MV-4-11 (cell line): ENCODE measurements at places on chromosomes 2 and 18.

- DNase-seq: no peak
These were observed 223.4 kb downstream of the TFCP2L1 start for GRCh38 chr2:121061633-121062032.

DNA sequence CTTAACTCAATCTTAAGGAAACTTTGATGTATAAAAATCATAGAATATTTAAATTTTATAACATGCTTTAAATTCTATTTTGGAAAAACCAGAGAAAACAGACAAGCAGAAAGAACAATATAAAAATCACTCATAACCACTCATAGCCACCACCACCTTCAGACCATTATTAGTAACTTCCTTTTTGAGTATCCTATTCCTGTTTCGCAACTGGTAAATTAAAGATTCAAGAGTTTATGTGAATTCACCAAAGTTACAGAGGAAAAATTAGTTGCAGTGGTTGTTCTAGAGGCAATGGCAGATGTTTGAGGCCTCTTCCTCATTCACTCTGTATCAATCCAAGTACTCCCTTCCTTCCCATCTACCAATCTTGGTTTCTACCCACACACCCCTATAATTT, 49.3 kb upstream of the PROKR1 start:
- DNase-seq: peak; percentile 45

DNA sequence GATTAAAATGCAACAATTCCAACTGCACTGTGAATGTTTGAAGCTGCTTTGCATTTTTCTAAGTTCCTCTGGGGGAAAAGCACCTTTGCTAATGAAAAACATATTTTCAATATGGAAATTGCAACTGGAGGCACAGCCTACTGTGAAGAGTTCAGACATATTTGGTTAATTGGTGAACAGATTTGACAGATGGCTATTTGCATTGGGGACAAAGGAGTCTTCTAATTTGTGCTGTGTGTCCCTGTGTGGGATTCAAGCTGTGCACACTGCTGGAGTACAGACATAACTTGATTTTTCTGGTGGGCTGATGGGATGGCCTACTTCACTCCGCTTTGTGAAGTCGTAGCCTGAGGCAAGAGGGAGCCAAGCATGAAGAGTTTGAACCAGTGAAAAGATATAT, 40.7 kb upstream of the ARHGAP25 start:
- DNase-seq: no peak

DNA sequence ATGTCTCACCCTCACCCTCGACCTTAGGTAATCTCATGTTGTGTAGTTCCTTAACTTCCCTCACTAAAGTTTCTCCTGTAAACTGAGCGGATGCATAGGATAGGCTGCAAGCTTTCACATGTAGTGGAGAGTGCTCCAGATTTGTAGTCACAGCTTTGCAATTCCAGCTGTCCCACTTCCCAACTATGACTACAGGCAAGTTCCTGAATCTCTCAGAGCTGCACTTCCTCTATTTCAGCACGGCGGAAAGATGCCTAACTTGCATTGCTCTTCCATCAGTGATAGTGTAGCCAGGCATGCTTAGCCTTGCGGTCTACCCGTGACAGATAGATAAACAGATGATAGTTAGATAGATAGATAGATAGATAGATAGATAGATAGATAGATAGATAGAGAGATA, 183.1 kb upstream of the CCDC68 start:
- peak; percentile 58 for DNase-seq

GRCh38 chr2:126244937-126245336, 411.0 kb upstream of the GYPC start:
- peak; percentile 11 for DNase-seq

DNA sequence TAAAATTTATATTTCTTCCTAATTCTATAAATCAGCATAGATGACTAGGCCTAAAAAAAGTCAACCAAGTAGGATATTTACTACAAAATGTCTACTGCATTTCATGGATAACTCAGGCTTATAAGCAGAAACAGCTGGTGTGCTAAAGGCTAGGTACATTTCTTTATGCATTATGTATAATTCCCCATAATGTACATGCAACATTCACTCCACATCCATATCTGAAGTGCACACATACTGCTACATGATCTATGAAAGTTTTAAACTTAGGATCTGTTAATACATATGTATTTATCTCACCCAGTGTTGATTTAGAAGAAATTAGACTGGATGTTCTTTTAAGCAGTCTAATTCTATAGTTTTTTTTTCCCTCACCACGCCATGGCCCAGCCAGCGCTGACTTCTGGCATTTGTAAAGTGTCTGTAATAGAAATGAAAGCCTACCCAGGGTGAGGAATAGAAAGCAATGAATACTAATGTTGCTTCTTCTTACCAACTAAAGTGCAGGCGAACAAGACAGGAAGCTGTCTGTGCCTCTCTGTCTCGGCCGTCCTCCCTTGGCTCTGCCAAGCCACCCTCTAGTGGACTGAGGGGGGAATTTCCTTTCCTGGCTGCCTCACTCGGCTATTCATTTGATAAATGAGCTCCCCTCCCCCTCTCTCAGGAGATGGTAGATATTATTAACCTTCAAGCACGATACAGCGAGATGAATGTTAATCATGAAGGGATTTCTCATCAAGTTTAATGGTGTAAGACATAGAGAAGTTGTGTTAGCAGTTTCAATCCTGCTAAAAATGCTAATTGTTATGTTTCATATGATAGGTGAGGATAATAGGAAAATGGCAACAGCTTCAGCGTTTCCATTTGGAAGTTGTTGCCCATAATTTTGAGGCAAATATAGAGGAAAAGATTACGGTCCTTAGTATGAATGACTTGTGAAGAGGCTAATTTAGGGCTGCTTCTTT, 384.5 kb downstream of the MTX2 start:
- peak; percentile 66 for DNase-seq

GRCh38 chr2:70083344-70084156, 3.7 kb upstream of the PCBP1 start:
- peak; percentile 78 for DNase-seq

GRCh38 chr2:128214866-128215460, 103.7 kb downstream of the HS6ST1 start:
- no peak for DNase-seq

DNA sequence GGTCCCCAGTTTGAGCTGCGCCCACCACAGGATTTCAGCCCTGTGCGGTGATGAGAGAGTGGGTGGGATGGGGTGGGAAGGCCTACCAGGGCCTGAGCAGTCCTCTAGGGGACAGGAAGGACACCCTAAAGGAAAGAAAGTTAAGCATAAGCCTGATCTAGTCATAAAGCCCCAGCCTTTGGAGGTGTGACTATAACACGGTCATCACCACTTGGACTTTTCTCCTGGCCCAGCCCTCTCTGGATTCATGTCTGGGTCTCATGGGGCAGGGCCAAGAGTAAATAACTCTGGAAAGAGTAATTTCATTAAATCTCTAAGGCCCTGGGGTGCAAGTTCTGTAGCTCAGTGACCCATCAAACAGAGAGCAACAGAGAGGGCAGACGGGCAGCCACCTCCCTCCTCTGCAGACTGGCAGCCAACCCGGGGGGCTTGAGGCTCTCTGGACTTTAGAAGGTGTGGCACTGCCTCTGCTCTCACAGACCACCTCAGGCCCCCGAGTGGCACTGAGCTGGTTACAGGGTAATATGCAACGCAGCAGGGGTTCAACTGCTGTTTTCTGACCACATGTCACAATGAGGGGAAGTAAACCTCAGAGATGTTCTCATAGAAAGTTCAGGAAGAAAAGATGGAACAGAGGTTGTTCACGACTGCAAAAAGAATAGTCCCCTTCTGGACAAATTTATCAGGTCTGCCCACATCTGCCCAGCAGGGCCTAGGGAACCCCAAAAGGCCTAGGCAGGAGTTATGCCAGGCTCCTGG, 41.5 kb downstream of the TGFA start:
- peak; percentile 34 for DNase-seq

DNA sequence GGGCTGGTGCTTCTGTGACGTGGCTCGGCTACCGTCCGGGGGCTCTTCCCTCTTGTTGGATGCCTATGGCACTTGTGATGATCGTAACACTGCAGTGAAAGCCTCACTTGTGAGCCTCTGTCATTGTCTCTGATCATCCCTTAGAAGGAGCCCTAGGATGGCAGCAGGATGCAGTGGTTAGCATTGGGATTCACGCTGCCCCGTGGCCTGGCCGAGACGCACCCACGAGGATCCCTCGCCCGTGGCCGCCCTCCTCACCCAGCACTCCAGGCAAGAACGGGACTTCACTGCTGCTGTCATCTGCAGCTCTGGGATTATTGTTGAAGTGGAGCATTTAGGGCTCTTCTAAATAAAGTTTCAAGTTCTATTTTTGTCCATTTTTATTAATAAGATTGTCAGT, 46.8 kb upstream of the CTDP1 start:
- DNase-seq: no peak

GRCh38 chr2:126900646-126901319, 2.1 kb downstream of the TEX51 start:
- no peak for DNase-seq

- no peak for DNase-seq
These were observed 447.0 kb upstream of the ID2 start for GRCh38 chr2:8234757-8235374.

GRCh38 chr2:23681356-23682140, 245.4 kb downstream of the ATAD2B start:
- no peak for DNase-seq

DNA sequence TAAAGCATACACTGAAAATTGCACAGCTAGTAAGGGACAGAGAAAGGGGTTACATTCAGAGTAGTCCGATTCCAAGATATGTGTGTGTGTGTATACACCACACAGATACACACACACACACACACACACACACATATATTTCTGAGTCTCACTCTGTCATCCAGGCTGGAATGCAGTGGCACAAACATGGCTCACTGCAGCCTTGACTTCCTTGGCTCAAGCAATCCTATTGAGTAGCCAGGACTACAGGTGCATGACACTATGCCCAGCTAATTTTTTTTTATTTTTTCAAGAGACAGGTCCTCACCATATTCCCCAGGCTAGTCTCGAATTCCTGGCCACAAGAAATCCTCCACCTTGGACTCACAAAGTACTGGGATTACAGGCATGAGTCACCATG, 68.1 kb upstream of the ITPRID2 start:
- DNase-seq: no peak

DNA sequence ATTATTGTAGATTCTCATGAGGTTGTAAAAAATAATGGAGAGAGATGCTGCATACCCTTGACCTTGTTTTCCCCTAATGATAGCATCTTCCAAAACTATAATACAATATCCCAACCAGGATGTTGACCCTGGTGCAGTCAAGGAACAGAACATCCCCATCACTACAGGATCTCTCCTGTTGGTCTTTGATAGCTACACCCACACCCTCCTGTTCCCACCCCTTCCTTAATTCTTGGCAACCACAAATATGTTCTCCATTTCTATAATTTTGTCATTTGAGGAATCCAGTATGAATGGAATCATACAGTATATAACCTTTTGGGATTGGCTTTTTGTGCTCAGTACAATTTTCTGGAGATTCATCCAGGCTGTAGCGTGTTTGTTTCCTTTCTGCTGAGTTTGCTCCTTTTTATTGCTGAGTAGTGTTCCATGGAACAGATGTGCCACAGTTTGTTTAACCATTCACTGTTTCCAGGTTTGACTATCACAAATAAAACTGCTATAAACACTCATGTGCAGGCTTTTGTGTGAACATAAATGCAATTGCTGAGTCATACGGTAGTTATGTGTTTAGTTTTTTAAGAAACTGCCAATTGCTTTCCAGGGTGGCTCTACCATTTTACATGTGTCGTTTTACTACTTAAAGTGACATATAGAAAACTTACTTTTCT, 22.2 kb downstream of the MCFD2 start:
- DNase-seq: no peak

- no peak for DNase-seq
These were observed 63.5 kb downstream of the TCF4 start for GRCh38 chr18:55524353-55525073.

GRCh38 chr18:2123077-2123476, 448.2 kb downstream of the METTL4 start:
- DNase-seq: no peak

- no peak for DNase-seq
These were observed 43.8 kb upstream of the ZNF516 start for GRCh38 chr18:76538846-76539245.

GRCh38 chr2:7030810-7031209, 113.6 kb downstream of the RNF144A start:
- no peak for DNase-seq

DNA sequence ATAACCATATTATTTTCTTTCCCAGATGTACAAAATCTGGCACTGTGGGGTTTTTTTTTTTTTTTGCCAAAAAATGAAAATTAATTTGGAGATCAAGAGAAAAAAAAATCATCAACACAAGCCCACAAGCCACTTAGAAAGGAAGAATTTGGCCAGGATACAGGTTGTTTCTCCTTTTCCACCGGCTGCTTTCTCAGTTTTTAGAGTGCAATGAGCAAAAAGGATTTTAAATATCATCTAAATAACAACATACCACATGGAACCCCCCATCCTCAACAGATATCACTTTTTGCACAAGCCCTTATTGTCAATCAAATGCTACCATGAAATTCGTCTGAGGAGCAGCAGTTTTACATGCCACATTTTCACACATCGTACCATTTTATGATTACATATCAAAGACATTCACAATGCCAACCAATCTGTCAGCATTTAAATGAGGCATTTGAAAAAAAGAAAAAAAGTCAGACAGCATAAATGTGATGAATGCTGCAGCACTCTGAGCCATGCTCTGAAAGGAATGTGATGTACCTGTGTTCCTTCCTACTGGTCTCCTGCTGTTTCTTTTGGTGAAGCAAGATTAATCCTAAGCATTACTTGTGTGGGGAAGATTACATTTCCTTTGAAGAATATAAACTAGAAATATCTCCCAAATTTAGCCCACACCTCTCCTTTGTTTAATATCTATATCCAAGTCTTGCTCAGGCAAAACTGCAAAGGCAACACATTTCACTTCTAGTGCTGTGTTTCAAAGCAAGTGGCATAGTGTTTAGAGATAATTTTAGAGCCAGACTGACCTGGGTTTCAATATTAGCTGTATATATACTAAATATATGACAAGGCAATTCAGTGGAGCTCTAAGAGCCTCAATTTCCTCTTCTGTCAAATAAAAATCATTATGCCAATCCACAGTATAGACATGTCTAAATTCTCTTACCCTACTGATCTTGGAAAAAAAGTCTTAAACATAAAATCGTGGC, 391.3 kb downstream of the CMPK2 start:
- DNase-seq: no peak

DNA sequence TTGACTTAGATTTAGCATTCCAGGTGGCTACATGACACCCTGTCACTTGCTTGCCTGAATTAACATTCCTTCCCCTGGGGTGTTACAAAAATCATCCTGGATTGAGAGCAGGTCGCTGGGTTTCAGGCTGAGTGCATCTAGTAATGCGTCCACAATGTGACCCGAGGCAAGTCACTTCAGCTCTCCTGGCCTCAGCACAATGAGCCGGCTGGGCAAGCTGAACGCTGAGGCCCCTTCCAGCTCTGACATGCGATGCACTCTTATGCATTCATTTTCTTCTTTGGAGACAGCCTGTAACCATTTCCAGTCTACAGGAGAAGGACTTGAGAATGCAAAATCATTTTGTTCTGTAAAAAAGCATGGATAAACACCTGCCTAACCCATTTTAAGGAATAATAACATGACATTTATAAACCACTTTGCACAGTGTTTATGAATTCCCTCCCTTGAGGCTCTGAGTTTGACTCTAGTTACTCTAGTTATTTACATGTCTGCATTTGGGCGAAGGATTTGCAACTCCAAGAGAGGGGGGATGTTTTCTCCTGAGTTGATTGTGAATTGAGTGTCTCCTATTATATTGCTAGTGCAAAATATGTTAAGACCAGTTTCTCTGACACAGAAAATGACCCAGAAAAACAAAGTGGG, 63.0 kb upstream of the CPO start:
- DNase-seq: no peak
